Activated T-cell treated with anti-CD3 and anti-CD28 coated beads, Interleukin-2, amount 50 U/mL, for 72 hours (primary cell): ENCODE measurements at places on chromosomes 6 and 20.

GRCh38 chr6:81105998-81106397 is 646.5 kb downstream of the TENT5A start:
- no peak for DNase-seq

GRCh38 chr6:46651006-46651405 is 1.6 kb downstream of the CYP39A1 start:
- no peak for DNase-seq

- DNase-seq, result no peak
Measured at GRCh38 chr6:148818939-148819575, 72.2 kb downstream of the UST start.

GRCh38 chr6:23145781-23146180 is 576.4 kb downstream of the HDGFL1 start:
- no peak for DNase-seq

DNA sequence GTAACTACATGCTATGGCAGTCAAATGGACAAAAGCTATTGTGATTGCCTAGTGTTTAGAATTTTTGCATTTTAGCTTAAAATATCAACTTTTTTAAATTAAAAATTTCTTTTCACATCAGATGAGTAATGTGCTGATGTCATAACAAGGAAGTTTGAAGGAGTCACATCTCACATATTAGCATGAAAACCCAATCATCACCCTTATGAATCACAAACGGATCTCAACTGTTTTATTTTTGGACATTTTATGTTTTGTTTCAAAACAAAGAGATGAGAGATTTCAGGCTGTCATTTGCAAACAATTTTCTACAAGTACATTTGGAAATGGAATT is 53.6 kb upstream of the TRERF1 start:
- DNase-seq, result no peak

DNA sequence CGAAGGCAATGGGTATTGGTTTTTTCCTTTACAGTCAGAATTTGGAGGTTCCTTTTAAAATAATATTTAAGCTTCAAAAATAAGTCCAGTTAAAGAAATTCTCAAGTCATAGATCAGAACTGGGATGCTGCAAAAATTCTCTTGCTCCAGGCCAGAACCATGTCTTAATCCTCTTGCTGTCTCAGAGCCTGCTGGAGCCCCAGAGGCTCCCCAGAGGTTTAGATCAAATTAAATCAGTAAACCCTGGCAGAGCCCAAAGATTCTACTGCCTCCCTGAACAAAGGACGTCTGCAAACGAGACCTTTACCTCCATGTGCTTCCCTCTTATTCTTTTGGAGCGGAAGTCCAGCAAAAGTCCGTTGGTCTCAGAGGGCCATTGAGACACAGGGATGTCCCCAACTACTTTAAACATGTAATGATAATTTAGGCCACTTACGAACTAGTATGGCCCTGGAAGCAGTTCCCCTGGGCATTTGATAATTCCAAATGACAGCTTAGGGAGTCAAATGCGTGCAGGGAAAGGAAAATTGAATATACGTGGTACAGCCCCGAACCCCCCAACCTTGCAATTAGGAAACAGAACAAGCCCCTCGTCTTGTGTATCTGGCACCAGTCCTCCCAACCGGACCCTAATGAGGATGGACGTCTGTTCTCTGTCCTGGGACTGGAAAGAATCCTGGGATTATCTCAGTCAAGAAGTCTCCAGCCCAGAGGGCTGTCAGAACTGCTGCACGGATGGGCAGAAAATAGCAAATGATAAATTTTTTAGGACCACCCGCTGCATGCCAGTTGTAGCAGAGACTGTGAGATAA is 31.5 kb downstream of the SULF2 start:
- DNase-seq, result no peak

DNA sequence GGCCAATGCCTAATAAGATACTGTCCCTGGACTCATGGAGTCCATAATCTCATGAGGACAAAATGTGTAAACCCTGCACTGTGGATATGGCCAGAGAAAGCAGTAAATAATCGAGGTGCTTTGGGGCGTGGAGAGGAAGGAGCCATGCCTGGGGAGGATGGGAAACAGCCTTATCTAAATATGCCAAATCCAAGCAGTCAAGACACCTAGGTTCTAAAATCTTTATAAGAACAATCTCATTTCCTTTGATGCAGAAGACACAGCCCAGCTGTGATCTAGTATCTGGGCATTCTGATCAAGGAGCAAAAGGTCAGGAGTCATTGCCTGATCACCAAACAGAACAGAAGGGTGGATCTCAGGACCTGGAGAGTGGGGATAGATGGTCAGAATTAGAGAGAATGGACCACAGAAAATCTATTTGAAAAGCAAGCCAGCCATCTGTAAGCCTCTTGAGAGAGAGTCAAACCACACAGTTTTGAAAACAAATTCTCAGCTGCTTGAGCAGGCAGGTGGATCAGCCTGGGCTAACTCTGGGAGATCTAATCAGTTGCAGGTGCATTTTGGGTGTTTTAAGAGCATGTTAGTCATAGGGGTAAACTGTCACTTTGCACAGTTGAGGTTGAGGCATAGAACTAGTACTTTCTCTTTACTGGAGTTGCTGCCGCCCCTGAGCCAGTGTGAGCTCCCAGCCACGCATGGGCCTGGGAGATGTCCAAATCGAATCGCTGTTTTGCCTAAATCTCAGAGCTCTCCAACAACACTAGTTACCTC is 130.8 kb upstream of the TNFAIP3 start:
- peak; percentile 30 for DNase-seq

- no peak for DNase-seq
Measured at GRCh38 chr6:155270561-155271091, 6.8 kb downstream of the CLDN20 start.

GRCh38 chr6:156398966-156399365 is 378.2 kb upstream of the ARID1B start:
- no peak for DNase-seq

- no peak for DNase-seq
Measured at GRCh38 chr6:108565893-108566292, 5.2 kb downstream of the FOXO3 start.

DNA sequence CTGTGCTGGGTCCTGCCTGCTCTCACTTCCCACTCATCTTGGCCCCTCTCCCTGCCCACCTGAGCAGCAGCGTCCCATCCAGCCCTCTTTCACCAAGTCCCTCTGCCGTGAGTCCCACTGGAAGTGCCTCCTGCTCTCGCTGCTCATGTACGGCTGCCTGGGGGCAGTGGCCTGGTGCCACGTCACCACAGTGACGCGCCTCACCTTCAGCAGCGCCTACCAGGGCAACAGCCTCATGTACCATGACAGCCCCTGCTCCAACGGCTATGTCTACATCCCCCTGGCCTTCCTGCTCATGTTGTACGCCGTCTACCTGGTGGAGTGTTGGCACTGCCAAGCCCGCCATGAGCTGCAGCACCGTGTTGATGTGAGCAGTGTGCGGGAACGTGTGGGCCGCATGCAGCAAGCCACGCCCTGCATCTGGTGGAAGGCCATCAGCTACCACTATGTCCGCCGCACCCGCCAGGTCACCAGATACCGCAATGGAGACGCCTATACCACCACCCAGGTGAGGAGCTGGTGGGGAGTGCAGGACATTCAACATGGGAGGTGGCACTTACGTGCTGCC is 2.8 kb downstream of the TMEM151B start:
- DNase-seq, result no peak

GRCh38 chr6:127869772-127870404 is 31.0 kb downstream of the THEMIS start:
- DNase-seq, result no peak

GRCh38 chr6:3181105-3181504 is 23.8 kb upstream of the TUBB2A start:
- no peak for DNase-seq

GRCh38 chr20:4076033-4076432 is 60.7 kb upstream of the RNF24 start:
- no peak for DNase-seq

DNA sequence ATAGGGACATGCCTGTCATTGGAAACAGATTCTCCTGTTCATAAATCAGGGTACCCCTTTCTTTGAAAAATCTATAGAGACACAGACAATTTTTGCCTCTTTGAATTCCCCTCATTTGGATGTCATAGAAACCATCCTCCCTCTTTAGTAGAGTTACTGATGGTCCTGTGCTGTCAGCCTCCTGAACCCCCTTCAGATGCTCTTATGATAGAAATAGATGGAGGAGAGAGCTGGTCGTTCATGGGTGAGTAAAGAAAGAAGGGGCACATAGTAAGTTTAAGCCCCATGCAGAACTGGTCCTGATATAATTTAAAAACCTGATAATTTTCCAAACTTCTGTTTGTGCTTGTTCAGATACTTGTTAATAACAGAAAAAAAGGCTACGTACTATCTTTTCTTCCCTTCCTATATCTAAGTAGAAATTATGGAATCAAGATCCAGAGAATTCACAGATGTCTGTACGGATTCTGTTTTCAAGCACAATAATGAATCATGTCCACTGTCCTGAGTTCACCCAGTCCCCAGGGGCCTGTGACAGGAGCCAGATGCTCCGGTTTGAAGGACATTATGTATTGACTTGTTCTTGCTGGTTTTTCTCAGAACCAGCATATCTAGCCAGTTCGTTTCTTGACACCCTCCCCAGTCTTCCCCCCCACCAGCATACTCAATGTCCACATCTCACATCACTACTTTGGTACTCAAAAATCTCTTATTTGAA is 78.1 kb downstream of the NCOA7 start:
- no peak for DNase-seq

DNA sequence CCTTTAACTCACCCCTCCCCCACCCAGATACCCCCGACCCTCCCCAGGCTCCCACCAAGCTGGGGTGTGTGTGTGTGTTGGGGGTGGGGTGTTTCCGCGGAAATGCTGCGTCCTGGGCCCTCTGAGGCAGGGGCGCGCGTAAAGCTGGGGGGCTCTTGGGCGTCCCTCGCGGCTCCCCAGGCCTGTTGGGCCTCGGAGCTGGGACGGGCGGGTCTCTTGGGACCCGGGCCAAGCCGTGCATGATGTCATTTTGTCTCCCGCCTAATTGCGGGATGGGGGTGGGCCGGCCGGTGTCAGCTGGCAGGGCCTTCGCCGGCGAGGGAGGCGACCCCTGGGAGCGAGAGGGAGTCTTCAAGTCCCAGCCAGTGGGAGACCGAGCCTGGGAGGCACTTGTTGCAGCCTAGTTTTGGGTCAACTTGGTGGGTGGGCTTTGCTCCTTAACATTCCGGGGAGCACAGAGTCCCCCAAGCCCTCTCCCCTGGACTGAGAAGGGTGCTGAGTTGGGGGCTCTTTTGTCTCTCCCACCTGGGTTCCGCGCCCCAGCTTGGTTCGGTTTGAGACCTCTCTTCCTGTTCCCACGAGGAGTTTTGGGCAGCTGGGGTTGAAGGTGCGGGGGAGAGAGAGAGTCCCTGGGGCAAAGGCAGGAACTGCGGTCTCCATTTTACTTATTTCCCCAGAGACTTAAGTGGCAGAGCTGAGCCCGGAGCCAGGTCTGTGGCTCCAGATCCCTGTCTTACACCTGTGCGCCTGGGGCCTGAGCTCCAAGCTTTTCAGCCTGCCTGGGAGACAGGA is 623 bp downstream of the MYBL2 start:
- DNase-seq, result peak; percentile 39

DNA sequence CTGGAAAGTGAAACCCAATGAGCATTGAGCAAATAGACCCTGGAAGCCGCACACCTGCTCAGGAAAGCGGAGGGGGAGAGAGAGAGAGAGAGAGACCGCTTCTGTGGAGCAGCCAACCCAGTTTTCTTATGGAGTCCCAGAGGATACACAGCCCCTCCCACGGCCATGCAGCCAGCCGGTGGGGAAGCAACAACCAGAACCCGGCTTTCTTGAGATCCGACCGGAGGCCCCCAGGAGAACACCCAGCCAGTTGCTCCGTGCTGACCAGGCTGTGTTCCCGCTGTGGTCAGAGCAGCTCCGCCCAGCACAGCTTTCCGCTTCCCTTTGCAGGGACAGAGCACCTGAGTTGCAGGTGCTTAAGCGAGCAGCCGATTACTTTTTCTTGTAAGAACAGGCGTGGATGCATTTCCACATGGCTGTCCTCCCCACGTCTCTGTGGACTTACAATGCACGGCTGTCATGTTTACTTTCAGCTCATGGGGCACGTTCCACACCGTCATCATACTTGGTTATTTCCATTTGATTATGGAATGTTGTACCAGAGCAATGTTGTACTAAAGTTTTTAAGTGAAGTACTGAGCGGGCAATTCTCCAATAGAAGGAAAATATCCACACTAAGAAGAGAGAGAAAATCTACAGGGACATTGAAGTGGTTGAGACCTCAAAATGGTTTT is 381.9 kb downstream of the THBS2 start:
- DNase-seq, result no peak

DNA sequence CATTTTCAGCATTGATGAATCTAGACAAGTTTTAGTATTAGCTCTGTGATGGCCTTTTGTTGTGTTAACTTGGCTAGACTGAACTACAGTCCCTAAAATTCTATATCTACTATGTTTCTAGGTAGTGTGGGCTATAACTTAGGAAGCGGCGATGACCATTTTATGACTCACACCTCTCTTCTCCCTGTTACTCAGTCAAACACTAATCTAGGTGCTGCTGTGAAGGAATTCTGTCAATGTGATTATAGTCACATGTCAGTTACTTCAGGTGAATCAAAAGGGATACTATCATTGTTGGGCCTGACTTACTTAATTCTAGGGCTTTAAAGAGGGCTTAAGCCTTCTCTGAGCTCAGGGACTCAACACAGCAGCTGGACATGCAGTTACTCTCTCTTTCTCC is 691.5 kb upstream of the MAP3K7 start:
- no peak for DNase-seq

GRCh38 chr20:63964412-63964811 is 5.3 kb downstream of the ZNF512B start:
- no peak for DNase-seq

GRCh38 chr20:41308290-41308711 is 9.2 kb downstream of the ZHX3 start:
- DNase-seq, result no peak

GRCh38 chr6:46323312-46323965 is 152.7 kb upstream of the ENPP5 start:
- DNase-seq, result peak; percentile 19

- DNase-seq, result no peak
Measured at GRCh38 chr6:34385793-34386195, 6.7 kb downstream of the NUDT3 start.

- DNase-seq, result peak; percentile 81
Measured at GRCh38 chr20:38997622-38998021, 35.5 kb downstream of the DHX35 start.

DNA sequence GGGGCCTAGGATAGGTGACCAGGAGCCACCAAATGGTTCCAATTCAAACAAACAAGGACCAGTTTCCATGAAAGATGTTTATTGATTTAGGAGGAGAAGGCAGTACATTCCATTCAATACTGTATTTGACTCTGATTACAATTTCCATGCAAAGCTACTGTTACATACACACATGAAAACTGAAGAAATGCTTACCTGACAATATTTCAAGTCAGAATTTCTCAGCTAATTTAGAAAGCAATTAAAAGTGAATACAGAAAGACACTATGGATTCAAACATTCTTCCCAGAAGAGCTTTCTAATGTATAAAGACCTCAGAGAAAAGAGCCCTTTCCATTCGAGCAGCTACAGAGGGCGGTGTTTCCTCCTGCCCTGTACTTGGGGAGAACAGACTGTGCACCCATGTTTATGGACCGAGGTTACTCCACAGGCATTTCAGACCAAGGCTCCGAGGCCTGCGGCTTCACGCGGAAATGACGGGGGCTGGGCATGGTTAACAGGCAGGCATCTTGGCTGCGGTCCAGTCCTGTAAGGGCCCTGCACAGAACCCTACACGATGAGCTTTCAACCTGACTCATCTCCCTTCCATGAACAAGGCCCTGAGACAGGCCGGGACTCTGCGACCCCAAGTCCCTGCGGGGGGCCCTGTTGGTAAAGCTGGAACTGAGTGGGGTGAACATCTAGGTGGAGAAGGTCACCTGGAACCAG is 25.7 kb upstream of the TCFL5 start:
- peak; percentile 55 for DNase-seq
